ENCODE measurements at places on chromosomes 6 and 20.

- no peak for DNase-seq
These were observed 1176.0 kb upstream of the GJE1 start for GRCh38 chr6:140956571-140957369.

GRCh38 chr20:59010321-59010994, 3.4 kb upstream of the CTSZ start:
- DNase-seq = no peak

GRCh38 chr6:158411998-158412397, 99.7 kb downstream of the TULP4 start:
- no peak for DNase-seq

- DNase-seq = no peak
These were observed 43.8 kb downstream of the TAF4 start for GRCh38 chr20:62021793-62022385.

GRCh38 chr20:4216142-4216735, 200.9 kb upstream of the RNF24 start:
- DNase-seq = no peak

GRCh38 chr20:4247898-4248858, 232.8 kb upstream of the RNF24 start:
- no peak for DNase-seq

DNA sequence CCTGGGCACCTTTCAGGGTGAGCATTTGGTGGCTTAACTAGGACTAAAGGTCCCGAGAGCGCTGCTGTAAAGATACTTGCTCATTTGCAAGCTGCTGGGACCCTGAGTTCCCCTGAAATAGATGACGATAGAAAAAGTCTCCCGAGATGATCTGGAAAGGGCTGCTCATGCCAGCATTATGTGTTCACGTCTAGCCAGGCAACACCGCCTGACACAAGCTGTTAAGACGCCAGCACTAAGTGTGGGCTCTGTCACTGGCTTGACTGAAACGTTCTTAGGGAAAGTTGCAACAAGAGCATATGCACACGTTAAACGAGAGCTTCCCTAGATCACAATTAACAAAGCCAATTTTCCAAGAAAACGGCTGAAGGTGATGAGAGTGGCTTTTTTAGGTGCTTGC, 113.7 kb downstream of the SLC23A2 start:
- no peak for DNase-seq

DNA sequence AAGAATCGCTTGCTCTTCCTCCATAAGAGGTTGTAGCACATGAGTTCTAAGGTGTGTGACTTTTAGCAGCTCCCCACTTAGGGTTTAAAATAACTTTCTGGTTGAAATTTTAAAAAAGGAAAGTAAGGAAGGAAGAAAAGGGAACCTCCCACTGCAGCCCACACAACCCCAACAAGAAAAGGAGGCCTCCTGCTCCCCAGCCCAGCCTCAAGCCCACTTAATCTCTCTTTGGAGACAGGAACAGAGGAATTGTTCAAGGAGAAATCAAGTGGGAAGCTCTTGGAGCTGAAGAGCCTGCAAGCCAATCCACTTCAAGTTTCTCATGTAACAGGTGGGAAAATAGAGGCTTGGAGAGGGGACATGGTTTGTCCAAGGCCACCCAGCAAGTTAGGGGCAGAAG, 39.1 kb upstream of the PREX1 start:
- DNase-seq = no peak

DNA sequence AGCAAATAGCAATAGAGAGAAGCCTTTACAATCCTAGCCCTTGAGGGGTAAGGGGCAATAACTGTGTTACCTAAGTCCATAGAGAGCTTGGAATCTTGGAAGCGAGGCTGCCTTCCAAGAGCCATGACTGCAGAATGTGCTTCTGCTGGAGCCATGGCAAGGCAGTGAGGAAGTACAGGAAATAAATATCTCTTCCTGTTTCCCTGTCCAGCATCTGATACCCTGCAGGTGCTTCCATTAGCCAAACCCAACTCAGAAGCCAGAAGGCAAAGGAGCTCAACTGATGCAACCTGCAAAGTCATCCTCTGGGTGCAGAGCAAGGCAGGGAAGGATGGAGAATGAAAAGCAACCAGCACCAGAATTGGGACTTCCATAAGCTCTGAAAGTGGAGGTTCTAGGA, 41.0 kb upstream of the KLHL31 start:
- no peak for DNase-seq

DNA sequence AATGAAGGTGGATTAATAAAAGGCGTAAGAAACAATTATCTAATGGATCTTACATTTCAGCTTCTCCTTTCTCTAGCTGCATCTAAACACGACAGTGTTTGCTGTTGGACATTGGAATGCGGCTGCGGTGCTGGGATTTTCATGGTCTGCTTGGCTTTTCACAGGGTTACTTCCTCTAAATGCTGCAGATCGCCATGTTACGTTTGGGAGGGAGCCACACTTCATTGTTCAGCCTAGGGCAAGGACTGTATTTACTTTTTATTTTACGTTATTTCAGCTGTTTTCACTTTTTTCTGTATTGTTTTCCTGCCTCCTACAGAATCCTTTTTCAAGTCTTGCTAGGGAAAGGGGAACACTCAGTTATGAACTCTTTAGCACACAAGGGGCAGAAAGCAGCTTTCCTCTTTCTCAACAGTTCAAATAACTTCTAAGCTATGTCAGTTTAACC, 97.9 kb upstream of the MTHFD1L start:
- DNase-seq = no peak

DNA sequence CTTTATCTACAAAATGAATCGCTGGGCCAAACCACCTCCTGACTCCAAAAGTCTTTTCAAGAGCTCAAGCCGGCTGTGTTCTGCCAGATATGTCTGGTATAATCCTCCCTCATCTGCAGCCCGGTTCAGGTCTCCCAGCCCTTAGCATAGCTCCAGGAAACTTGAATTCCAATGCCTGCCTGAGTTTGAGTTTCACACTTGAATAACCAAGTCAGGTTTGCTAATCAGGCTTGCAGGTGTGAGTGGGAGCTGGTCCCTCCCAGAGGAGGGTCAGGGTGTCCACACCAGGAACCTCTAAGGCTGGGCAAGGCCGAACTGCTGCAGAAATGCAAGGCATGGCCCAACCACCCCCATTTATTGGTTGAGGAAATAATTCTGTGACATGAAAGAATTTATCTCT, 96.6 kb downstream of the TMEM242 start:
- no peak for DNase-seq

- DNase-seq = peak; percentile 35
These were observed 58.4 kb downstream of the PDE7B start for GRCh38 chr6:135909737-135910387.

All from activated CD4-positive, alpha-beta T cell treated with anti-CD3 and anti-CD28 coated beads, Interleukin-2, amount 50 U/mL, for 4 hours (primary cell).